ENCODE measurements at places on chromosomes 6 and 20.

- DNase-seq: peak; percentile 53
Observed at GRCh38 chr6:24935366-24936152, at the start of gene RIPOR2. Gene RIPOR2, minus strand, starts transcription at chr6:24935960. Its CDS starts 62 bp downstream, at chr6:24935898.

- no peak for DNase-seq
Observed at GRCh38 chr20:36344517-36345132, 38.5 kb downstream of the DLGAP4 start.

DNA sequence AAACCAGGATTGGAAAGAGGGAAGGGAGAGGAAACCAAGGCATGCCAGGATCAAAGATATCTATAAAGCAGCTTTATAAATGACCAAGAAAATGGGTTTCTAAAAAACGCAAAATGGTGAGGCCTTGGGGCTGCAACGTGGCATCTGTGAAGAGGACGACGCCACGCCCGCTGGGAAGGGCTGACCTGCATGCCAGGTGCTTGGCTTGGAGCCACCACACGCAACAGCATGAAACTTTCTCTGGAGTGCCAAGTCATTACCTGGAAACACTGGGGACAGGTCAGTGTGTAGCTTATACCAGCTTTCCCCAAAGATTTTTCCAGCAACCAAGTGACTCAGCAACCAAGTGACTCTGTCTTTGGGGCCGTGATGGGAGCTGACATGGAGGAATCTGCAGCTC, 82.5 kb downstream of the POPDC3 start:
- no peak for DNase-seq

GRCh38 chr6:165987483-165988301, 180.0 kb downstream of the TBXT start:
- DNase-seq: no peak

- DNase-seq: no peak
Observed at GRCh38 chr6:33944686-33945411, 141.0 kb upstream of the MLN start.

DNA sequence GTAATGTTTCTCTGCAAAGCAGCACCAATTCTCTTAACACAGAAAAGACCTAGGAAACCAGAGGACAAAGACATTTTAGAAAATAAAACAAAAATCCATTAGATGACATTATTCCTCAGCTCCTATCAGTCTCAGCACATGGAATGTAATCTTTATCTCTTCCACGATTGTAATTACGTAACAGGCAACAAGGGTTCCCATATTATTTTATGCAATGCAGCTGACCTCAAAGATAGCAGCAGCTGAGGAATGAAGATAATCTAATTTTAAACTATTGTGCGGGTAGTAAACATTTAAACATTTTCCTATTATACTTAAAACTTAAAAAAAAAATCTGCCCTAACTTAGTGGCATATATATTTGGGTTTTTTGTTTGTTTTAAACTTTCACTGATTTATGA, 33.0 kb upstream of the PTCHD4 start:
- DNase-seq: no peak

GRCh38 chr6:43296780-43297497, 1.1 kb upstream of the SLC22A7 start:
- DNase-seq: no peak

- DNase-seq: no peak
Observed at GRCh38 chr6:137097057-137097456, 52.3 kb upstream of the IL20RA start.

GRCh38 chr6:129730477-129731165, 20.6 kb upstream of the ARHGAP18 start:
- no peak for DNase-seq

DNA sequence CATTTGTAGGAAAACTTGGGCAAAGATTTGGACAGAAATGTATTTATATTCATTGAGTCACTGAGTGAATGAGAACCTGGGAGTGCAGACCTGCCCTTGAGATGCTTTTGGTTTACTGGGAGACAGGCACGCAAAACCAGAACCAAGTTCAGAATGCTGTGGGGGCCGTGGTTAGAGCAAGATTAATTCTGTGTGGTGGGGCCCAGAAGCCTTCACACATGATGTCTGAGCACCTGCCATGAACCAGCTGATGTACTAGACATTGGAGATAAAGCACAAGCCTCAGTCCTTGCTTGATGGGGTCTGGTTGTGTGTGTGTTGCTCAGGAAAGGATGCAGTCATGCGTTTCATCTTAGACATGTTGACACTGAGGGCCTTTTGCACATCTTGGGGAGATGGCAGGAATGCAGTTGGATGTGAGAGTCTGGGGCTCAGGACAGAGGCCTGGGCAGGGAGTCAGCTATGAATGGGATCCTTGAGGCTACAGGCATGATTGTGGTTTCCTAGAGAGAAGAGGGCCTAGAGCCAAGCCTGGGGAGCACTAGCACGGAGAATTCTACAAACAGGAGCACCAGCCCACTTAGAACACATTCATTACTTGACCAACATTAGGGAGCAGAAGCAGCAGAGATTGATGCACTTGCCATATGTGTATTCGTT, 114.3 kb upstream of the TMEM181 start:
- no peak for DNase-seq

DNA sequence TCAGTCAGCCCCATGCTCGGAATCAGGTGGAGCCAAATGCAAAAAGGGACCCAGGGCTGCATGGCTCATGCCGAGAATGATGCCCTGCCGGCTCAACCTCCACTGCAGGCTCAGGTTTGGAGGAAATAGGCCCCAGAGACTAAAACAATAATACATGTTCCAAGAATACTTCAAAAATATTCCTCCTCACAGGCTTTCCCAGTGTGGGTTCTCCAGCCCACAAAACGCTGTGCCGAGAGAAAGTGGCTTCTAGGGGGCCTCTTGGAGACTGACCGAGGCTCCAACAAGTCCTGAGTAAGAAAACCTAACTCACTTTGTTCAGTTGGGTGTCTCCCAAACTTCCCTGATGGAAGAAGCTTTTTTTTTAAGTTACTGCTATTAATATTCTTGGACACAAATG, 73.9 kb downstream of the BANF2 start:
- DNase-seq: no peak

- DNase-seq: no peak
Observed at GRCh38 chr6:107154131-107154800, 39.0 kb upstream of the BEND3 start.

GRCh38 chr20:19457611-19458010, 245.2 kb downstream of the SLC24A3 start:
- DNase-seq: no peak

DNA sequence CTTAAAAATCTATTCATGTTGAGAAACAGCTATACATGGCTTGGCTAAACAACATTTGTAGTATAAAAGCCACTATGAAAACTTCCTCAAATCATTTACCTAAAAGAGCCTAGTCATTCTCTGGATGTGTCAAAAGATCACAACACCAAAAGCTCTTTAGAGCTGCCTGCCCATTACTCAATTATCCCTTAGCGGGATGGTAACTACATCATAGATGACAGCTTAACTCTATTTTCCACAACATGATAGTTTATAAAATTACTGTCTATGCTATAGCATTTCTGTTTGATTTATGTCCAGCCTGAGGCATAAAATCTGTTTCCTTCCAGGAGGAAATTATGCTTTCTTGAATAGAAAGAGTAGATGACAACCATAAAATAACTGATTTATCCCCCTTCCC, 777.6 kb upstream of the HS3ST5 start:
- no peak for DNase-seq

DNA sequence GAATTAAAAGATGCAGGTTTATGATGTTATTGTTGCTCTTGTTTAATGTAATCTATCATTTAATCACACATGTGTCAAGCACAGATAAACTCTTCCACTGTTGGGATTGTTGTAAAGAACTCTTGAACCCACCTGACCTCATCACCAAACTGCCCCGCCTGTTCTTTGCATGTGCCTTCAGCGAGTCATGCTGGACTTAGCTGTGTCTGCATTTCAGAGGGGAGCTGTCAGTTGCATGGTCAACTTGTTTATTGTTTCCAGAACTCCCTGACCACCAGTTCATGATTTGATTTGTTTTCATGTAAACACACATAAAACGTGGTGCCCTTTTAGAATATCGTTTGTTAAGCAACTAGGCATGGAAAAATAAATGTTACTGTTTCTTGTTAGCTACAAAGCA, 93.6 kb downstream of the KHDC1L start:
- no peak for DNase-seq

DNA sequence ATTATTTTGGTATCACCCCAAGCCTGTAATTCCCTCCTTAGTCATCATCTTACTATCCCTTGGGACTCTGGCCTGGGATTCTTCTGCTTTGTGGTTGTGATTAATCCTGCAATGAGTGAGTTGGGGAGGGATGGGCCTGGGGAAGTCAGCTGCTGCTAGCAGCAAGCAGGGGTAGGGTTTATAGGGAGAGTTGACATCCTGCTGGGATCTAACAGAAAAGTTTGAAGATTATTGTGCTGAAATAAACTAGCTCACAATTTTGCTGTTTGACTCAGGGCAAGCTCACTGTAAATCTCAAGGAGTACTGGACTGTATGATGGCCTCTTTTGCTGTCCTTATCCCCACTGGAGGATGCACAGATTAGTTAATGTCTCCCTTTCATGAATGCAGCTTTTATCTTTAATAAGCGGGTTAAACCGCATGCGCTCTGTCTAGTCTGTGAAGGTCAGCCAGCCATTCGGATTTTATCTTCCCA, 83.4 kb downstream of the JARID2 start:
- DNase-seq: no peak

GRCh38 chr20:2820084-2820895, 4.1 kb downstream of the TMEM239 start:
- DNase-seq: no peak

DNA sequence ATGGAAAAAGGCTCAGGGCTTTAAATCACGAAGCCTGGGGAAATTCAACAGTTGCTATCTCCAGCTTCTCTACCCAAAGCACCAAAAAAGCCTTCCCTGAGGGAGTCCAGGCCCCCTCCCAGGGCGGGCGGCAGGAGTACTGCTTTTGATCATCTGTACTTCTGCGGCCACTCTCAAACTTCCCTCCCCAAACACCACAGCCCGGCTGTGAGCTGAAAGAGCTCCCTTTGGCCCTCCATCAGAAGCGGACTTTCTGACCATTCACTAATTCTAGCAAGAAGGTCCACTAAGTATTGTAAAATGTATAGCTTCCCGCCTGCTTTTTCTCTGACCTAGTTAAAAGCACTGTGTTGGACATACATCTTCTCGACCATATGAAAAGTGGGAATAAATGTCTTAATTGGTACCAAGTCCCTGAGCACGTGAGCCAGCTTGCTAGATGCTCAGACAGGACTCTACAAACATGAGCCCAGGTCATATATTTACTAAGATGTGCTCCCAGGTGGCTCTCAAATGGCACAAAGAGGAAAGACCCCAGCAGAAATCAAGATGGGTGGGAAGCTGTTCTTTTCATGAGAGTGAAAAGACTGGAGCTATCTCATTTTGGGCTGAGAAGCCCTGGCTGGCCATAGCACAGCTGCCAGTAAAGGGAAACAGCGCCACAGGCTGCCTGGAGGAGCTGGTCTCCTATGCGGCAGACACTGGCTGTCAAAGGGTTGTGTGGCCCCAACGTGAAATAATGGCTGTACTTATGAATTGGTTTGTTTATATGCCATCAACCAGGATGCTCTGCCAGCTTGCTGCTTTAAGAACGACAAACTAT, 58.6 kb downstream of the GFOD1 start:
- no peak for DNase-seq

- DNase-seq: no peak
Observed at GRCh38 chr20:1904135-1904534, 8.9 kb downstream of the SIRPA start.

- DNase-seq: no peak
Observed at GRCh38 chr6:17988422-17988944, 1.0 kb upstream of the KIF13A start.
